ENCODE measurements at places on chromosomes 12 and 14.

- DNase-seq, result no peak
Measured at GRCh38 chr14:88049266-88049665, 44.3 kb downstream of the GPR65 start.

DNA sequence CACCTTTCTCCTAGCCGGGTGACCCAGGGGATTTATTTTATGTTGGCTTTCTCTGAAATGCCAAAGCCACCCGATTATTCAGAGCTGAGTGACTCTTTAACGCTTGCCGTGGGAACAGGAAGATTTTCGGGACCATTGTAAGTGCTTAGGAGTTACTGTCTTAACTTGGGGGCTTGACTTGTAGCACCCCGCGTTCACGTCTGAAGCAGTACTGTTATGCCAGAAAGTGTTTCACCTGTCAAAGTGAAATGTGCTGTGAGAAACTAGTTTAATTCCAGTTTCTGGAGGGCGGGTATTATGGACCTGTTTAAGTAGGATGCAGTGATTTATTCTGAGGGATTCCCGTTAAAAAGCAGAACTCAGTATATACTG is 218 bp downstream of the LYSET start:
- no peak for DNase-seq

GRCh38 chr12:32402946-32403345 is 3.6 kb downstream of the FGD4 start:
- DNase-seq, result no peak

DNA sequence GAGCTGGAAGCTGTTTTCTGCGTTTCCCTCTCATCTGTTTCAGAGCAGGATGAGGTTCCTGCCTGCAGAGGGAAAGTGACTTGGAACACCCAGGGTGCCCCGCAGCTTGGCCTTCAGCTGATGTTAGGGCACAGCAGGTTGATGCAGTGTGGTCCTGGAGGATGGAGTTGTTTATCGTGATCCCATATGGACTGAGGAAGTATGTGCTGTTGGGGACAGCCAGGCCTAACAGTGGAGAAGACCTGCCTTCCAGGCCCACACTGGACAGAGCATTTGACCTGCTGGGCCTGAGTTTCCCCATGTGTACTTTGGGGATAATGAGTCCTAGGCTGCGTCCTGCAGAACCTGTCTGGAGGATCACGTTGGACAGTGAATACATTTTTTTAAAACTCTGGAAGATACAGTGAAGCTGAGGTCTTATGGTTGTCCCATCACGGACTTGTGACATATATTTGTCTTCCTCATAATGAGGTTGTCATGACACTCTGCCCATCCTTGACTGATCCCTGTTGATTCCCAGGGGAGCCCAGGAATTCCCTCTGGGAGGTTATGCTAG is 12.8 kb downstream of the SERPINA1 start:
- peak; percentile 35 for DNase-seq

GRCh38 chr12:28855761-28856310 is 293.2 kb upstream of the FAR2 start:
- no peak for DNase-seq

- no peak for DNase-seq
Measured at GRCh38 chr14:70139384-70139783, 49.4 kb downstream of the SLC8A3 start.

- DNase-seq, result no peak
Measured at GRCh38 chr12:77766224-77766623, 64.5 kb upstream of the NAV3 start.

DNA sequence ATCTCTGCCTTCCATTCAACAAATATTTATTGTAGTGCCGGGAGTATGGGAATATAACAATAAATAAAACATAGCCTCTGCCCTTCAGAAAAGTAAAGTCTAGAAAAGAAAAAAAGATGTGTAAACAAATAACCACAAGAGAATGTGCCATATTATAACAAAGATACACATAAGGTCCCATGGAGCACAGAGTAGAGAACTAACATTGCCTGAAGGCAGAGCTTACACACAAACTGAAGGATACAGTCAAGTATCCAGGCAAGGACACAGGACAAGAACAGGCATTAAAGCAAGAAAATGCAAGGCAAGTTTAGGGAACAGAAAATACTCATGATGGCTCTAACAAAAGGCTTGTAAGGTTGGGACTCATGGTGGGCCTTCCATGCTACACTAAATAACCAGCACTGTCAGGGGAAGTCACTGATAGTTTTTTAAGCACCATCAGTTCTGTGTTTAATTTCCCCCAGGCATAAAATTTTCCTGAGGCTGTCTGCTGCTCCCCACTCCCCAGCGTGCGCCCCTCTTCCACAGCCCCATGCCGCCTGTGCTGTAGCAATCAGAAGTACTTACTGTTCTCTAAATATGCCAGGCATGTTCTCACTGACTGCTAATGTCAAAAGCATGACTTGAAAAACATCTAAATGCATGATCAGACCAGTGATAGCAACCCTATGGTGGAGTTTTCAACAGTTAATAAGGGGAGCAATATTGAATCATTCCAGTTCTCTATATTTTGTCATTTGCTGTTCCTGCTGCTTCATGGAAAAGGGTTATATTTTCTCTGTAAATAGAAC is 77.8 kb downstream of the ANKS1B start:
- DNase-seq, result no peak

GRCh38 chr12:5465384-5465783 is 33.5 kb downstream of the NTF3 start:
- no peak for DNase-seq

DNA sequence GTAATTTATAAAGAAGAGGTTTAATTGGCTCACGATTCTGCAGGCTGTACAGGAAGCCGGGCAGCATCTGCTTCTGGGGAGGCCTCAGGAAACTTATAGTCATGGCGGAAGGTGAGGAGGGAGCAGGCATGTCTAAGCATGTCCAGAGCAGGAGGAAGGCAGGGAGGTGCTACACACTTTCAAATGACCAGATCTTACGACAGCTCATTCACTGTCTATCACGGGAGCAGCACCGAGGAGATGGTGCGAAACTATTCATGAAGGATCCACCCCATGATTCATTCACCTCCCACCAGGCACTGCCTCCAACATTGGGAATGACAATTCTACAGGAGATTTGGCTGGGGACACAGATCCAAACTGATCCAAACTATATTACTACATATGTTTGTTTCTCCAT is 10.0 kb downstream of the SFSWAP start:
- no peak for DNase-seq

Measured in activated CD8-positive, alpha-beta memory T cell treated with anti-CD3 and anti-CD28 coated beads, Interleukin-2, amount 50 U/mL, for 48 hours (primary cell).